Stimulated activated CD8-positive, alpha-beta memory T cell treated with anti-CD3 and anti-CD28 coated beads, Interleukin-4, amount 100 ng/mL, for 24 hours (primary cell): ENCODE measurements at places on chromosomes 6 and 20.

GRCh38 chr20:32155017-32155981 lies 45.8 kb downstream of the TM9SF4 start:
- DNase-seq: no peak

GRCh38 chr20:59723607-59724456 lies 119.5 kb downstream of the PHACTR3 start:
- DNase-seq: no peak

DNA sequence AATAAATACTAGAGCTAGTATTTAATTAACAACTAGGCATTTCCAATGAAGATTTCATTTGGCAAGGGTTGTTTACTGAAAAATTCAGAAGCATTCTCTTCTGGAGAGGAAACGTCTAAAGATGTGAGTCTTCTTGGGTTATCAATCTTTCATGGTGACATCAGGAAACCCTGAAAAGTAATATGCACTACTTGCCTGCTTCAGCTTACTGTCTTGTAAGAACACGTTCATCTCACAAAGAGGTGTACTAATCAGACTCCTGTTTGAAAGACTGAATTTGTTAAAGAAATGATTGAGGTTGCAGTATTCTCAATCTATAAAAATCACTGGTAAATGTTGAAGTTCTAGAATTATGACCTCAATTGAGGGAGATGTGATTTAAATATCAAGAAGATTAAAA lies 16.9 kb downstream of the PLEKHG1 start:
- no peak for DNase-seq

GRCh38 chr6:98847779-98848538 lies 13.6 kb downstream of the POU3F2 start:
- no peak for DNase-seq

GRCh38 chr6:159801935-159802334 lies 1.9 kb downstream of the PNLDC1 start:
- DNase-seq: no peak

DNA sequence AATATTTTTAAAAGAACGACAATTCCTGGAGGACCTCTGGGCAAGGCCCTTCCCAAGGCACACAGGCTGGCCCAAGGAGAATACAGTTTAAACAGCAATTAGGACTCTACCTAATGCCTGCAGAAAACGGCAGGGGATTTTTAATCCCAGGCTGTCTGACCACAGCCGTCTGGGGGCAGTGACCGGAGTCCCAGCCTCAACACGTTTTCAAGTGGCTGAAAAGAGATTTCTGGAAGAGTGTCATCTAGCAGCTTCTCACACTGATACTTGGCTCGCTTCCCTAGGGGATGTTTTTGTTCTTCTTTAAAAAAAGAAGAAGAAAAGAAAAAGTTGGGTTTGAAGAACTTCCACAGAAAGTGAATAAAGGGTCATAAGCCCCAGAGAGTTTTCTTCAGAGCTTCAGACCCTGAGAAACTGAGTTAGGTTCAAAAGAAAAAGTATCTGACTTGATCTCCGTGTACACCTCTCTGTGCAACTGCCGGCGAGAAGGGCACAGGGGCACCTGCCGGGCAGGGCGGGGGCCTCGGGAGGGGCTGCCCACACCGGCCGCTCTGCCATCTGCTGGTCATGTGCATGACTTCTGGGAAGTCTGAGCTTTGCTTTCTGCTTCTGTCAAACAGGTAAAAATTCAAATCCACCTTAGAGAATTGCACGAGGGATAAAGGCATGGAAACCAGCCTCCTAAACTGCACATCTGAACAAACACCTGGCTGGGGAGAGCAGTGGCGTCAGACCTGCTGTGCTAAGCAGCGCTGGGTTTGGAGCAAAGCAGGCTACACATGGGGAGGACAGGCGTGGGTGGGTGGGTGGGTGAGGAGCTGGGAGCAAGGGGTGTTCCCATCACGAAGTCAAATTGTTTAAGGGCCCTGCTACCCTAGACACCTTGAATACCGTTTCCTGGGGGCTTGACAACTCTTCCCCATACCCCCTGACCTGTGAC lies 33.0 kb downstream of the RRBP1 start:
- peak; percentile 8 for DNase-seq

DNA sequence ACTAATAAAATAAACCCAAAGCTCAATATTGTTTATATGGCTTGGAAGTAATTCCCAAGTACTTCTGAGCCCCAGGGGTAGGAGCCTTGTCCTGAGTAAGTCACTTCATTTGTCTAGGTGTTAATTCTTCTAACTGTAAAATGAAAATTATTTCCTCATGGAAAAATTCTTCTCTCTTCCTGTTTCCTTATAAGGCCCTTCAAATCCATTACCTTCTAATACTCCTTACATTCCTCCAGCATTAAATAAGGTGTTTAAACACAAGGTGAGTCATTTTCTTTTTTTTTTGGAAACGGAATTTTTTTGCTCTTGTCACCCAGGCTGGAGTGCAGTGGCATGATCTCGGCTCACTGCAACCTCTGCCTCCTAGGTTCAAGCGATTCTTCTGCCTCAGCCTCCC lies 41.9 kb downstream of the PRR18 start:
- no peak for DNase-seq

DNA sequence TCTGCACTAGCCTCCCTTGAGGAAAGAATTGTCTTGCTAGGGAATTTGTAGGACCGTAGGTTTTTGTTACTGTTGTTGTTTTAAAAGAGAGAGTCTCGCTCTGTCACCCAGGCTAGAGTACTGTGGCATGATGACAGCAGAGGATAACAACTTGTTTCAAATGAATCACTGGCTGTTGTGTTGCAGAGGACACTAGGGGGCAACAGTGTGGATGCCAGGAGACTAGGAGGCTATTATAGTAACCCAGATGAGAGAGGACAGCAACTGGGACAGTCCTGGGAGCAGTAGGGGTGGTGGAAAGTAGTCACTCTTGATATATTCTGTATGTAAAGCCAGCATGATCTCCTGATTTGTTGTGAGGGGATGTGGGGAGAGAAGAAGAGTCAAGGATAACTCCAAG lies 41.8 kb upstream of the LAMA4 start:
- no peak for DNase-seq

DNA sequence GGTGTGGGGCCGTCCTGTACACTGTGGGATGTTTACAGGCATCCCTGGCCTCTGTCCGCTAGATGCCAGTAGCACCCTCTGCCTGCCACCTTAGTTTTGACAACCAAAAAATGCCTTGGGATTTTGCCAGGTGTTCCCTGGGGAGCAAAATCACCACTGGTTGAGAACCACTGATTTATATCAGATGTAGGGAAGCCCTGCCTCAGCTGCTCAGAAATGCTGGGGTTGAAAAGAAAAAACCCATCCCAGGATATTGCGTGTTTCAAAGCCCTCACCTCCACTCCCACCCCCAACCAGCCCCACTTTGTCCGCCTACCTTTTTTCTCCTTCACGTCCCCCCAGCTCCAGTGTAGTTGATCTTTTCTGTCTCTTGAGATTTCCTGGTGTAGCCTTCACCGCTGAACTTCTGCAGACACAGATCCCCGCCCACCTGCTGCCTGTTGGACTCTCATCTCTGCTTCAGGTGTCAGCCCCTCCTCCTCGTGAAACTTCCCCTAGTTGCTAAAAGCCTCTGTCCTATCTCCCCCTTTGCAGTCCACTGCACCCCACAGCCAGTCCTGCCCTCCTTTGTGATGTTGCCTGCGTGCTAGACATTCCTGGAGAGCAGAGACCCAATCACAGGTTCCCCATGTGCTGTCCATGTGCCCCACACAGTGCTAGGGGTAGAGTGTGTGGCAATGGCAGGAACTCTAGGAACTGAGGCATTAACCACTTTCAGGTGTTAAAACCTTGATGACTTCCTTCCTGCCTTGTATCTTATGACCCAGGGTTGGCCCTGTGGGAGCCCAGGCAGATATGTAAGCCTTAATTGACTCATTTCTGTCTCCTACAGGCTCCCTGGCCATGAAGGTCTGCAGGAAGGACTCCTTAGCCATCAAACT lies 98.9 kb downstream of the TBC1D7 start:
- peak; percentile 17 for DNase-seq

DNA sequence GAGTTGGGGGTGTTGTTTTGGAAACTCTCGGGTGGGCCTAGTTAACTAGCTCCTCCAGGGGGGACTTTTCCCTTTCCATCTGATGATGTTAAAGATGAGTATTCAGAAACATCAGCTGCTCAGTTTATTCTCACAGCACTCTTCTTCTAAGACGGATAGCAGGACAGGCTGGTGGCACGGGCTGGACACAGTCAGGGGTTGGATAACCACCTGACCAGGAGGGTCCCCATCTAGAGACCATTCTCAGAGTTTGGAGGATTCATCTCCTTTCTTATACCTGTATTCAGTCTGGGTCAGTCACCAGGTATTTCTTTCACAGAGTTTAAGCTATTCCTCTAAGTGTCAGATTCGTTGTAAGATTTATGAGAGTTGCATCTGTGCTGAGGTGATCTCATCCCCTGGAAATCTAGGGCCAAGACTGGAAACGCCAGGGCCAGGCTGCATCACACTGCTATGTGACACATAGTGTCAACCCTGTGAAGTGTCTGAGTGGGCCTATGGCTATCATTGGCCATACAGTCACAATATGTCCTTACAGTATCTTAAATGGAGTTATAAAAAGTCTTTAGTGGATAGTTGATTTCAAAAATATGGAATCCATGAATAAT lies 111.7 kb downstream of the FAM50B start:
- DNase-seq: no peak

DNA sequence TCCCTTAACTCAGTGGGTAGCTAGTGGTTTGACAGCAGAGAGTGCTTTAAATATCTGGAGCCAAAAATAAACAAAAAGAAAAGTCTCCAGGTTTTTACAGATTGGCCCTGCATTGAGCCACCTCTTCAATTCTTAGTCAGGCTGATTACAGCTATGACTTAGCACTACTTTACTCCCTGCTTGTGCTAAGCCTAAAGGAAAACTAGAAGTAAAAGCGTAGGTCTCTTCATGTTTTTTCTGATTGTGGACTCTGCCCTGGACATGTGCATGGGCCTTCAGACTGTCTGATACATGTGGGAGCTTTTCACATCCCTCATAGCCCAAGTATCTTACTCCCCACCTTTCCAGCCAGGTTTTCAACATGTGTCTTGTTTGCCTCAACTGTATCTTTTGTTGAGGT lies 33.3 kb downstream of the KPNA5 start:
- no peak for DNase-seq

- no peak for DNase-seq
Measured at GRCh38 chr6:85490516-85491248, 40.8 kb downstream of the NT5E start.

DNA sequence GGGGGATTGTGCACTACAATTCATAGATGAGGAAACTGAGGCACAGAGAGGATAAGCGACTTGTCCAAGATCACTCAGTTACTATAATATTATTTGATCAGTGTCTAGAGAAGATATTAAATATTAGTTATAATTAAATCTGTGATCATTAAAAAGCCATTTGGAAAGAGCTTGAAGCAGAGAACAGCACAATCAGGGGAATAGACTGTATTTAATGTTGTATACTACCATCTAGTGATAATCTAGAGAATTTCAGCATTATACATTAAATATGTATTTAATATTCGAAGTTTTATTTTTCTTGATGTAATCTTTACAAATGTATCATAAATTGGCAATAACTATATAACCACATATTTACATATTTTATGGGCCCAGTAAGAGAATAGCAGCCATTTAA lies 20.1 kb upstream of the MTCL3 start:
- DNase-seq: no peak

GRCh38 chr6:14128012-14128411 lies 10.4 kb downstream of the CD83 start:
- DNase-seq: no peak

DNA sequence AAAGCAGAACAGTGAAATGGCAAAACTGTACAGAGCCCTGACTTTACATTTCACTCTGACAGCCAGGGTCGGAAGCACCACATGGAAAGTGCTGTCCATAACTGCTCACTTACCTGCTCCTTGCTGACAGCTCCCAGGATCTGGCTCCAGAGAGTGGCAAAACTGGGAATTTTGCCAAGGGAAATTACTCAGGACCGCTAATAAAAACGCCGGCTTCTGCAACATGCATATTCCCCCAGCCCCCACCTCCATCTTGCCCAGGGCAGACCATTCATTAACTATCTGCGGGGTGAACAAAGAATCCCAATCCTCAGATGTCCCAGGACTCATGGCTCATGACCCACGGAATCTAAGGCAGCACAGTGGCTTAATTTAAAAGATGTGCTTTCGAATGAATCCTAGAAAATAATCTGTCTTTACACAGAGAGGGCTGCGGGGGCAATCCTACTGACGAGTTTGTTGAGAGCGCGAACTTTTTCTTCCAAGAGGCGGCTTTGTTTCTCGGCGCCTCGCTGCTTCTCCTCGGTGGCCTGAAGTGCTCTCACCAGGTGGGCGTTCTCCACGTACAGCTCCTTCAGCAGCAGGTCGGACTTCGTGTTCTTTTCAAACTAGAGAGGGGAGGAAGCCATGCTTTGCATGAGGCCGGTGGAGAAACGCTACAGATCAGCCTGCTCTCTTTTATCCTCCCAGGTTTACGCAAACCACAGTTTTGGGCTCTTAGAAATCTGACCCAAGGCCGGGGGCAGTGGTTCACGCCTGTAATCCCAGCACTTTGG lies 45.8 kb downstream of the GINS1 start:
- no peak for DNase-seq

DNA sequence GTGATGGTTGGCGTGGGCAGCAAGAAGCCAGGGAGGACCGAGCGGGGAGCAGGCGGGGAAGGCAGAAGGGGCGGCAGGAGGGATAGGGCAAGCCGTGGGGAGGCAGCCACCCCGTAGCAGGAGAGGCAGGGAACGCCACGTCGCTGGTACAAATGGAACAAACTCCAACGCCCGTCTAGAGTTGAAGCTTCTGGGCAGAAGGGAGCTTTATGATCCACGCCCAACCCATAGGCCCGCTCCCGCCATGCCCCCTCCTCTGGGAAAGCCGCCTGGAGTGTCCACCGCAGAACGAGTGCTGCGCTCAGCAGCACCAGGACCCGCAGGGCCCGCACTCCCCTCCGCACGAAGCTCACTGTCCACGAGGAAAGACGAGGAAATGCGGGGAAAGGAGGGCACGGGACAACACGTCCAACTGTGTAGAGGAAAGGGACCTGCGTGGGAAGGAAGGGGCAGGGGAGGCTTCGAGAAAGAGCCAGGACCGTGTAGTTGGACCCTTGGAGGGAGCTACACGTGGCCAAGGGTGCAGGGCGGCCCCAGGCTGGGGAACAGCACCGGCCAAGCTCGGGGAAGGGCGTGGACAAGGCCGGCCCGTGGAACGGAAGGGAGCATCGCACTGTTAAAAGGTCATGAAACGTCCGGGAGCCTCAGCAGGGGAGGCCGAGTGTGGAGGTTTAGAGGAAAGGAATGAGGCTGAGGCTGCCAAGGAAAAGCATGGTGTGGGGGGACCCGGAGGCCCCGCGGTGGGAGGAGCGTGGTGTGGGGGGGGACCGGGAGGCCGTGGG lies 204.0 kb downstream of the DLL1 start:
- DNase-seq: no peak

GRCh38 chr6:22027040-22027725 lies 269.7 kb downstream of the PRL start:
- DNase-seq: no peak

DNA sequence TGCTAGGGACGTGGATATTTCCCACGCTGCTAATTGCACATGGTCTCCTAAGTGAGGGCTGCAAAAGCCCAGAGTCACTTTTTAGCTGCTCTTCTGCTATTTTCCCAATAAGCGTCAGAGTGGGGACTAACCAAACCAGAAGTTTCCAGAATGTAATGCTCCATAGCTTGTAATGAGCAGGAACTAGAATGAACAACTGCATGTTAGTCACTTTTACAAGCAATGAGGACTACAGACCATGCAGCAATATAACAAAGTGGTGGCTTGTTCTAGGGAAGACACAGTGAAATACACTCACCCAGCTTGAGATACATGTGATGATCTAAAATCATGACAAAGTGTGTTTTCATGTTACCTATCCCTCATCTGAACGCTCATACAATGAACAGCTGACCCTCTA lies 314.1 kb upstream of the SGK1 start:
- no peak for DNase-seq
